GM12864 (cell line): ENCODE measurements at places on chromosomes 2 and 18.

GRCh38 chr2:85433511-85434089 lies 15.1 kb downstream of the SH2D6 start:
- no peak for DNase-seq

- peak; percentile 78 for DNase-seq
These were observed 5.6 kb downstream of the TANK start for GRCh38 chr2:161165811-161166210.

DNA sequence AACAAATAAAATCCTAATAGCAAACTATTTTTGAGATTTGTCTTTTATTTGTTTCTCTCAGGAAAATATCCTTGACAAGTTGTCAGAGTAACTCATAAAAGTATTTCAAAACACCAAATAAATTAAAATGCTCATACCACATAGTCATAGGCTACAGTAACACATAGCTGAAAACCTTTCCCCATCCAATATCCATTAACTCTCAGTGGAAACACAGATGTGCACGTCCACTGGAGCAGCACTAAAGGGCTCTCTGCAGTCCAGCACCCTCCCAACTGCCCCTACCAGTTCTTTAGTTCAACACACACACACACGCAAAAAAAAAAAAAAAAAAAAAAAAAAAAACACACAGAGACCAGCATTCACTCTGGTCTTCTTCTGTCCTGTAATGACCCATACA lies 879 bp upstream of the XDH start:
- no peak for DNase-seq

- DNase-seq: no peak
These were observed 94.5 kb upstream of the HAAO start for GRCh38 chr2:42886921-42887320.

- DNase-seq: no peak
These were observed 230.9 kb downstream of the GCA start for GRCh38 chr2:162574615-162575452.

DNA sequence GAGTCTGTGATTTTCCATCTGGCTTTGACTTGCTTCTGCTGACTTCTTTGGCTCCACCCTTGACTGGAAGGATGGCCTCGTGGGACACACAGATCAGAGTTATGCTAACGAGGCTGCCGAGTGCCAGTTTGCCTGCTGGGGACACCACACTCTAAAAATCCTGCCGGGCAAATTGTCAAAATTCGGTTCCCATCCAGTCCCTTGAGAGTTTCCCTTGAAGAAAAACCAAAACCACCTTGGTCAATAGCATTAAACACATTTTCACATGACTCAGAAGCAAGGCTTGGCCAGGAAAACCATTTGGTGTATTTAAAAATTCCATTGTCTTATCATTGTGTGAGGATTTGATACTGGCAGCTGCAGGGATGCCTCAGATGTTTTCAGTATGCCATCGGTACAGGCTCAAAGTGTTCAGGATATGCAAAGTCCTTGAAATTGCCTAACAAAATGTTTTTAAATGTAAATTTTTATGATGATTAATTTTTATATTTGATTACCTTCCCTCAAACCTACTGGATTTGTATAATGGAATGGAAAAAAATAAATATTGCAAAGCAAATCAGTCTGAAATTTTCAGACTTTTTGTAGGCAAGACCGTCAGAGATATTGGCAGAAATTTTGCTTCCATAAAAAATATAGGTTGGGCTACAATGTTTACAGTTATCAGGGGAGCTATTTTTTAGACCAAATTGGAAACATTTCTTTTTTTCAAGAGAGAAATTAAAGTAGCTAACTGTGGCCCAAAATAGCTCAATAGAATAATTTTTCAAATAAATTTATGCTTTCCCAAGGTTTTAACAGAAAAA lies 41.6 kb downstream of the KCNE4 start:
- DNase-seq: no peak

GRCh38 chr2:129734343-129735034 lies 245.0 kb upstream of the RAB6C start:
- no peak for DNase-seq

DNA sequence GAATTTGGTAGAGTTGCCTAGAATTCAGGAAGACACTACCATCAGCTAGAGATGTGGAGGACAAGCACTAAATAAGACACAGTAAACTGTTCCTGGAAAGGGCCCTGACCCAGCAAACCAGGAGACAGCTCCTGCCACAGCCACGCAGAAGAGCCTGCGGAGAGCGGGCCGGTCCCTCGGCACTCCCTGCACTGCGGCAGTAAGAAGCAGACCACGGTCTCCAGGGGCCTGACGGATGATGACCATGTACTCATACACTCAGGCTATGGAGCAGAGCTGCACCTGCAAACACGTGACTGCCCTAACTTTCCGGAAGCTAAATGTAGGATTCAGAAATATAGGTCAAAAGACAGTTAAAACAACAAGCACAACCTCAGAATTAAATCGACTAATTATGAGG lies 72.9 kb downstream of the ZNF516 start:
- no peak for DNase-seq

DNA sequence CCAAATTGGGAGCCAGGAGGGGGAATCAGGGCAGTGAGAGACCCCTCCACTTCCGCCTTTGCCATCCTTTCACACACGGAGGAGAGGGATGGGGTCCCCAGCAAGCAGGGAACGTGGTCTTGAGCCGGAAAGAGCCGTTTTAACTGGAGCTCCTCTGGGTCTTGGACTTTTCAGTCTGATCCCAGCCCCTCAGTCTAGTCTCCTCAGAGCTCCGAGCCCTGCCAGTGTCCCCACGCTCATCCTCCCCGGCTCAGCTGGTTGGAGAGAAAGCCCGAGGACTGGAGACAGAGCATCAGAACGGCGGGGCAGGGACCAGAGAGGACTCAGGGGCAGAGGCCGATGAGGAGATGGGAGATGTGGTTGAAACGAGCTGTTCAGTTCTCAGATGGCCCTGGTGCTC lies 26.1 kb upstream of the OTOF start:
- no peak for DNase-seq

DNA sequence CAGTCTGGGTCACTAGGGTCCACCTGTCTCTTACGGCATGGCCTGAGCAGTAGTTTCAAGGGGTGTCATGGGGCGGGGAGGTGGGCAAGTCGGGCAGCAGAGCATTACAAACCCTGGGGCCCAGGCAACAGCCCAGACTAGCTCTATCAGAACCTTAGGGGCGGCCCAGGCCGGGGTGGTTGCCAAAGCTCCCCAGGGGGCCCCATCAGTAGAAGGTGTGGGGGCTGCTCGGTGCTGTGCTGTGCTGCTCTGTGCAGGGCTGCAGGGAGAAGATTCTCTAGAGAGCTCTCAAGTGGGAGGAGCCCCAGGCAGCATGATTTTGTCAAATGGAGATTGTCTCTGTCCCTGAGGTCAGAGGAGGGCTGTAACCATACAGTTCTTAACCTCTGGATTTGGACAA lies 36.4 kb upstream of the SLC14A1 start:
- no peak for DNase-seq

DNA sequence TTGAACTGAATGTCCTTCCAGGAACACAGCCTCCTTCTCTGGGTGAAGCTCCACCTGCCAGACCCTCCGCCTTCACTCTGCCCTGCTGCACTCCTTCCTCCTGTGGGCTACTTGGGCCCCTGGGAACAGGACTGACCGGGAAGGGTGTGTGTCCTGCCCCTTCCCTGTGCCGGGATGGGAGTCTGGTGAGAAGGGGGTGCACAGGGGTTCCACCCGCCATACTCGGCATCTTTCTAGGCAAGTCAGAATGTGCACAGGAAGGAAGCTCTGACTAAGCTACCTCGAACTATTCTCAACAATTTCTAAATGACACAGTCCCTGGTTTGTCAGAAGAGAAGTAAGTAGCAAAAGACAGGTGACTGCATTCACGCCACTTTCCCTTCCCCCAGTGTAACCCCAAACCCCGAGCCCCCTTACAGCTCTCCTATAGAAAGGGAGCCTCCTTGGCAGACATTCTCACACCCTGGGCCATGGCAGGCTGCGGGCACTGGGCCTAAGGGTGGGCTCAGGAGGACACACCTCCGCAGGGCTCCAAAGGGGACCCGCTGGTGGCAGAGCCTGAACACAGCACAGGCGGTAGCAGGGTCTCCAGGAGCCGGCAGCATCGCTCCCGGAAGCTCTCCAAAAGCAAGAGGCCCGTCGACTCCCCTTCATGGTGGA lies 184.1 kb downstream of the HDAC4 start:
- DNase-seq: no peak

GRCh38 chr2:86772611-86773010 lies 18.1 kb downstream of the CD8A start:
- DNase-seq: no peak

DNA sequence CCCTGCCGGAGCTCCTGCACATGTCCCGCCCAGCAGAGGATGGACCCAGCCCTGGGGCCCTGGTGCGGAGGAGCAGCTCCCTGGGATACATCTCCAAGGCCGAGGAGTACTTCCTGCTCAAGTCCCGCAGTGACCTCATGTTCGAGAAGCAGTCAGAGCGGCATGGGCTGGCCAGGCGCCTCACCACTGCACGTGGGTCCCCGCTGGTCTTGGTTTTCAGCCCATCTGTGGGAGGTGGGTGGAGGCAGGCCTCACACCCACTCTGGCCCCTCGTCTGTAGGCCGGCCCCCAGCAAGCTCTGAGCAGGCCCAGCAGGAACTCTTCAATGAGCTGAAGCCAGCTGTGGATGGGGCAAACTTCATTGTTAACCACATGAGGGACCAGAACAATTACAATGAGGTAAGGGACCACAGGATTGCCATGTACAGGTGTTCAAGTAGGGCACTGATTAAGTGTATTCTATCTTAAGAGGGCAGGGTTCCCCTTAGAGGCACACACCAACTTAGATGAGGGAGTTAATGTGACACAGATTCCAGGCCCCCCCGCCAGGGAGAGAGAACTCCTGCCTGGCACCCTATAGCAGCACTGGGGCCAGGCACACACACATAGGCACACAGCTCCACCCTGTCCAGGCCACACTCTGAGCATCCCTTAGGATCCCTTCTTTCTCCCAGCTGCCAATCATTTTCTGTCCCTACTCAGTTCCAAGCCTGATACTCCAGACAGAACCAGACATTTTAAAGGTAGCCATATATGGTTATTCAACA lies 5.4 kb upstream of the CHRNG start:
- DNase-seq: no peak

GRCh38 chr18:14930076-14930475 lies 182.1 kb downstream of the ANKRD30B start:
- DNase-seq: no peak

GRCh38 chr18:27005589-27005988 lies 140.1 kb upstream of the AQP4 start:
- no peak for DNase-seq

DNA sequence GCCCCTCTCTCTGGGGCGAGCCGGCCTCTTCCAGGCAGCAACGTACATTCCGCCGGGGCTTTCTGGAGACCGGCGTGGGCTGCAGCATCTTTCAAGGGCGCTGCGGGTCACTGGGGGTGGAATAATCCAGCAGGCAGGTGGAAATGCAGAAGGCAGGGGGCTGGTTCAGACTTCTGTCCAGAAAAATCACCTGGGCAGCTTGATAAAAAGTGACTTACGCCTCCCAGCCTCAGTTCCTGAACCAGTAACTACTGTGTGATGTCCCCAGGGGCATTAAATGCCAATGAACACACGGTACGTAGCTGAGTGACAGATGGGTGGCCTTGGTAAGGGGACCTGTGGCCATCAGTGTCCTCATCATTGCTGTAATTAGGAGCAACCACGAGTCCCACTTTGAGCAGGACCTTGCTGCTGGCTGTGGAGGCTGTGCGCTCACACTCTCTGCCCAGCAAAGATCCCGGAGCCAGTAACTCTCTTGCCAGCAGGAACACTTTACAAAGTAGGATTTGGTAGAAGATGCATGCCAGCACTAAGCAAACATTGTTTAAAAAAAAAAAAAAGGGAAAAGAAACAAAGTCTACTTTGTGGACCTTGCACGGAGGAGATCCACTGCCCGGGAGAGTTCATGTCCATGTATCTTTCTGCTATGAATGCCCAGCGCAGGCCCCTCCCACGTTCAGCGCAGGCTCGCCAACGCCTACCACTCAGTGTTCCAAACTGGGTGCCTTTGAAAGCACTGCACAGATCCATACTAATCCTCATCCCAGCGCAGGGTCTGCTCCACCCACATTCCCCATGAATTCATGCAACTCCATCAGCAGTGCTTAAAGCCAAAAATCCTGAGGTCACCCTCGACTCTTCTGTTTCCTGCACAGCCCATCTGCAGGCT lies 177.3 kb downstream of the HDAC4 start:
- DNase-seq: no peak

DNA sequence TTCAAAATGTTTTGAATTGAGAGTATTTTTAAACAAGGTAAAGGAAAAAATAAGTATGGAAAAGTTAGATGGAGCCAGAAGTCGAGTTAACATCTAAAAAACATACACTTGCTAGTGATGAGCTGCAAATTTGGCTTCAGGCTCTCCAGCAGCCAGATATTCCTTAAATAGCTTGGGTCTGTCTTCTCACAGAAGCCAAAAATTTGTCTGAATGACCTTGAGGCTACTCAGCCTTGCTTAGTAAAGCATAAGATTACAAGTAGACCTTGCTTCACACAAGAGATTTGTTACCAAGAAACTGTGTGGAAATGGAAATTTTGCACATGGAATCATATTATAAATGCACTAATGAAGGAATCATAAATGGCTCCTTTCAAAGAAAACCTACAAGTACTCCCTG lies 40.8 kb upstream of the GRB14 start:
- no peak for DNase-seq

DNA sequence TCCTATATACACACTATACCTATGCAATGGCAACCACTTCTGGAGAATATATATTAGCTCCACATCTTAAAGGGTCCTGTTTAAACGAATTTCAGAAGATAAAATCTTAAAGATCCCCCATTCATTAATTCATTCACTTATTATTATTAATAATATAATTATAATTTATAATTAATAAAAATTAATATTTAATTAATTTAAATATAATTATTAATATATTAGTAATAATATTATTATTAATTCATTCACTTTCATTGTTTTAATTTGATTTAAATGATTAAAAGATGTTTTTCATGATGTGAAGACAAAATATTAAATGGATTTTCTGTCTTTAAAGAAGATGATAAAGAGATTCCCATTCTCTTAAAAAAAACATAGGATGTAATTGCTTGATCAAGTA lies 21.1 kb downstream of the NFU1 start:
- DNase-seq: no peak

DNA sequence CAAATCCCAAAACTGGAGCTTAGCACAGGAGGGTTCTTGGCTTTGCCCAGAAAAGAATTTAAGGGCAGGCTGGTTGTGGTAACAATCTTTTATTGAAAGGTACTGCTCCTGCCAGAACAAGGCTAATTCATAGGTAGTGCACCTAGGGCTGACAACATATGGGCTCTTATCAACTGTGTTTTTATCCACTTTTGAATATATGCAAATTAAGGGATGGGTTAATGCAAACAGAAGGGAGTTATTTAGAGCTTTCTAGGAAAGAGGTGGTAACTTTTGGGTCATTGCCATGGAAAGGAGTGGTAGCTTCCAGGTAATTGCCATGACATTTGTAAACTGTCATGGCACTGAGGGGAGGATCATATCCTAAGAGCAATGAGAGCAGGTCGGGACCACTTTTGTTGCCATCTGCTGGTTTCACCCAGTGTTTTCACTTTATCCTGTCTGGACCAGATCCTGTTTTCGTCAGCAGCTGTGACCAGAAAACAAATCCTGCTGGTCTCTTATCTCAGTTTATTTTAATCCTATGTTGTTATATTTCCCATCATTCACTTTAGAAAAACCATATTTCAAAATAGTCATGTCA lies 981 bp downstream of the C2orf66 start:
- DNase-seq: no peak
